ENCODE measurements at places on chromosomes 2 and 18.

- no peak for DNase-seq
Observed at GRCh38 chr2:157743051-157743450, 114.4 kb upstream of the ACVR1C start.

DNA sequence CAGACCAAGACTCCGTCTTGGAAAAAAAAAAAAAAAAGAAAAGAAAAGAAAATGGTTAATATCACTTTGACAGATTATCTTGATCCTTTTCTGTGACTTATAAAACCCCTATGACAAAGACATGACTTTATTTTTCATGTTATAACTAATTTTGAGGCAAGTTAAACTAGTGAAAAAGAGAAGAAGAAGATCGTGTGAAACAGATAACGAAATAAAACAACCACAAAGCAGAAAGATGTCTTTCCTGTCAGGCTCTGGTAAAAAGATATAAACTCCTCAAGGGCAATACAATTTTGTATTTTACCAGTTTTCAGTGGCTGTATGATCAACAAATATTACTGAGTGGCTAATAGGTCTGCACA, 13.4 kb upstream of the RBMS1 start:
- DNase-seq = no peak

DNA sequence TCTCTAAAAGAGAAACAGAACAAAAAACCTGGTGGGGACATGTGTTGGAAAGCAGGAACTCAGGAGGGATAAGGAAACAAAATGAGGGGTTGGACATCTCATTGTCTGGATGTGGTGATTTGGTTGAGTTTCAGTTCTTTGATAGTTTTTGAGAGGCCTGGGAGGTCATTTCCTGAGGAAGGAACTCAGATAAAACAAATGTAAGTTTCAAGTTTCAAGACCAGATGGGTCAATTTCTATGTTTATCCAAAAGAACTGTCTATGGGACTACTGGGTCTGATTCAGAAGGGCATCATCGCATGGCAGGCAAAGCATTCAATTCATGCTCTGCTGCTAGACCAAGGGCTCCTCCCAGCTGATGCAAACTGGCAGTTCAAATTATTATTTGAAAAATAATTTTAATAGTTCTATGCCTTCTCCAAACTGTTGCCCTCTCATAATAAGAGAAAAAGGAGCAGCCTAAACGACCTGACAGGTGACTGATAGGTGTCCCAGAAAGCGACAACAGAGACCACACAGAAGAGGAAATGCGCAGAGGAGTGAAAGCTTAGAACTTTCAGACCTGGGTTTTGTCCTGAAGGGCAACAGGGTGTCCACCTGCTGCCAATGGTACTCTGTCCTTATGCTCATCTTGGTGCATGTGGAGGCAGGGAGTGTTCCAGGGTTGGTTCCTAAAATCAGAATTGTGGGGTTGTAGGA, 39.3 kb upstream of the SH3RF3 start:
- no peak for DNase-seq

DNA sequence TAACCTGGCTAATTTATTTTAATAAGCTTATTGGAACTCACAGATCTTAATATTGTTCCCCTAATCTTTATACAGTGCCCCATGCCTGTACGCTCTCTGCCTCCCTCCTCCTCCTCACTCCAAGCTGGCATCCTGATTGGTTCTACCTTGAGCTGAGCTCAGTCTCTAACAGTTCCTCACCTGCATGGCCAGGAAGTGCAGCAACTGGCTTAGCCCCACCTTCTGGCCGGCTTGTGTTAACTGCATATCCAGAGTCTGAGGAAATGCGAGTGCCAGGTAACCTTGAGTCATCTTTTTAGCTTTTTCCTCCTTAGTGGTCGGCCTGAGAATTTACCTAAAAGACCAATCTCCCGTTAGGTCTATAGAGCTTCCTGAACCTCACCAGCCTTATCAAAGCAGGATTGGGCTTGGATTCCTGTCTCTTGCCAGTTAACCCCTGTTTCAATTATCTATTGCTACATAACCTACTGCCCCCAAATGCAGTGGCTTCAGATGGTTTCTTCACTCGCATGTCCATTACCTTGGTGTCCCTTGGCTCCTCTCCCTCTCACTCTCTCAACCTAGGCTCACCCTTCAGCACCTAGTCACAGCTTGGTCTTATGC, 89.5 kb upstream of the STK39 start:
- no peak for DNase-seq

GRCh38 chr2:101751276-101751815, 53.8 kb downstream of the MAP4K4 start:
- no peak for DNase-seq

DNA sequence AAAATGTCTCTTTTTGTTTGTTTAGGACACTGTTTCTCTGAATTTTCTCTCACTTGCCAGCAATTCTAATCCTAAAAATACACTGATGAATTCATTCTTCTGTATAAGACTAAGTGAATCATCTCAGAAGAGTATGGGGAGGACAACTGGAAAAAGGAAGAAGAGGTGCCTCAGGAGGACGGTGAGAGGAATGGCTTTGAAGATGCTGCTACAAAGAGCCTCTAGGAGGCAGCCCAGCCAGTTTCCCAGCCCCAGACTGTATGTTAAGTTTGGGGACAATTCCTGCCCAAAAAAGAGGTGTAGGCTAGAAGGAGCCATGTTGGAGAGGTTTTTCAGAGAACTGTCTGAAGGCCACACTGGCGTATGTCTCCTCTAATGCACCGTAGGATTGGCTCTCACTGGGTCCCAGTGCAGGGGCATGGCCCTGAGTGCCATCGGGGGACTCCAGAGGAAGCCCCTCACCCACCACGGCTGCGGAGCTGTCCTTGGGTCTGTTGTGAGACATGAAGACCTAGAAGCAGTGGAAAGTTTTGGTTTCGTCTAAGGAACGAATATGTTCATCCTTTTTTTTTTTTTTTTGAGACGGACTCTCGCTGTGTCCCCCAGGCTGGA, 3.1 kb upstream of the SDC1 start:
- peak; percentile 9 for DNase-seq
